ENCODE measurements at places on chromosomes 1 and 21. TPM values are rescaled to one million over a fixed set of nuclear protein-coding genes. Genes with fewer than 3 reads are reported as not detected.

The MROH9 gene
- not detected for total RNA-seq

The SPRR3 gene
- total RNA-seq = not detected

The SYPL2 gene
- total RNA-seq = 0.11 TPM

The LORICRIN gene
- total RNA-seq = not detected

The BGLAP gene
- 1.1 TPM for total RNA-seq

The STPG1 gene
- 7.1 TPM for total RNA-seq

The NIBAN1 gene
- total RNA-seq = 5.8 TPM

The APCS gene
- total RNA-seq = not detected

- ATAC-seq = no peak
Measured at GRCh38 chr1:1324084-1324523, 356 bp downstream of the INTS11 start.

GRCh38 chr1:22075718-22076117, 23.2 kb downstream of the CDC42 start:
- no peak for ATAC-seq

DNA sequence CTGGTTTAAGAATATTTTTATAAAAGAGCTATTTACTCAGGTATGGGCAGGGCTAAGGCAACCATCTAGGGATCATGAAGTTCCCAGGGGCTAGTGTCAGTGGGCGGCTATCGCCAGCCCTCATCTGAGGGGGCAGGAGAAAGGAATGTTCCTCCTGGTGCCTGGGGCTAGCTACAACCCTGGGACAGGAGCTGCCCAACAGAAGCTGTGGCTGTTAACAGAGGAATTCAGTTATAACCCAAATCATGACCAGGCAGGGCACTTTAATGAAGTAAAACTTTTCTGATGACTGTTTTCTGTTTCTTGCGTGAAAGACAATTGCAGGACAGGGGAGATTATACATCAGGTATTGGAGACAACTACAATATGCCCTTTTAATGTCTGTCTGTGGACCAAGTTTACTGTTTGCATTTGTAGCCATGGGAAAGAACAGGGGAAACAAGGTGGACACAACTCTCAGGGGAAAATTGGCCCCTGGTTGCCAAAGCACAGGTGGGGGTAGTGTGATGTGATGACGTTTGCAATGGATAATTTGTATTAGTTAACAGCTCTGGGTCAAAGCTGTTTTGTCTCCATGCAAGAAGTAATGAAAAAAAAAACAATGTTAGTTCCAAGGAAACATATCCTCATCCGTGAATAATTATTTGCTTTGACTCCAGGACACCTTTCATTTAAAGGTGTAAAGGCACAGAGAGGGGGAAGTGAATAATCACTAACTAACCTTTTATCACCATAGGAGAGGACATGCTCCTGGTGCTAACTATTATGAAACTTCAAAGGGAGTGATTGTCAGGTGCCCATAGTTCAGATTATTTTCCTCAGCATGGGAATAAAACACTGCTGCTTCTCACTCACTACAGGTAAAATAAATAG, 105.2 kb downstream of the TSEN15 start:
- ATAC-seq = no peak

DNA sequence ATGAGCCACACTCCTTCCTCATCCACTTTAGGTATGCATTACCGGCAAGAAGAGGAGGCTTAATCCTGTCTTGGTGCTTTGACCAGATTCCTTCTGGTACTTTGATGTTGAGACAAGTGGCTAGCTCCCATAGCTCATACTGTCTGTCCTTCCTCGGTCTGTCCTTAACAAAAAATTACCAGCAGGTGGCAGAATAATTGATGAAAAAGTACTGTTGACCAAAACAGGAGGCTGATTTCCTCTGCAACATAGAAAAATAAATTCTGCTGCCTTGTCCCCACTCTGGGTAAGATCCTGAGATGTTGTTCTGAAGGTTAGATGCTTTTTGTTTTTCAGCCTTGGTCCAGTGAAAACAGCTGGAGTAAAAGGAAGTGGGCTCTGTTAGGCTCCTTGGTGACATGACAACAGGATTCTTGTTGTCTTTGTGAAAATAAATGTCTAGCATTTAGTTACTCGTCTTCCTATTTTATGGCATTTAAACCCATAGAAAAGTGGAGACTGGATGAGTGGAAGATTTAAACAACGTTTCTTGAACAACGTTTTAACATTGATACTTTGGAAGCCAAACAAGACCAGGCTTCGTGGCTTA, 11.2 kb upstream of the HJV start:
- ATAC-seq = no peak

- no peak for ATAC-seq
Measured at GRCh38 chr1:102019530-102019929, 22.8 kb upstream of the OLFM3 start.

DNA sequence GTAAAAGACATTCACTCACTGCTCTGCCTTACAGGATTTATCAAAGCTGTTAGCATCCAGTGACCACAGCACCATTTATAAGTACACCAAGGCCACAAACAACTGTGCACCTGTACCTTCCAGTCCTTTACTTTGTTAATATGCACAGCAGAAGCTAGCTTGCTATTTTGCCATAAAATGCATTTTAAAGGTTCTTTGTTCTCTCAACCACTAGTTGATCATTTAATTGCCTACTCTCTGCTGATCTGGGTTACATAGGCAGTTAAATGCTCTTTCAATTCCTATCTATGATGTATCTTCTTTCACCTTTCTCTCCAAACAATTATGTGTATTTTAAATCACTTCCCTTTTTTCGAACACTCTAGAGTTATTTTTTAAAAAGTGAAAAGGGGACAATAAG, 126.4 kb downstream of the SIPA1L2 start:
- ATAC-seq = no peak

GRCh38 chr1:167905671-167906070, 8.3 kb downstream of the ADCY10 start:
- no peak for ATAC-seq

- no peak for ATAC-seq
Measured at GRCh38 chr1:204505674-204506200, 10.5 kb upstream of the MDM4 start.

DNA sequence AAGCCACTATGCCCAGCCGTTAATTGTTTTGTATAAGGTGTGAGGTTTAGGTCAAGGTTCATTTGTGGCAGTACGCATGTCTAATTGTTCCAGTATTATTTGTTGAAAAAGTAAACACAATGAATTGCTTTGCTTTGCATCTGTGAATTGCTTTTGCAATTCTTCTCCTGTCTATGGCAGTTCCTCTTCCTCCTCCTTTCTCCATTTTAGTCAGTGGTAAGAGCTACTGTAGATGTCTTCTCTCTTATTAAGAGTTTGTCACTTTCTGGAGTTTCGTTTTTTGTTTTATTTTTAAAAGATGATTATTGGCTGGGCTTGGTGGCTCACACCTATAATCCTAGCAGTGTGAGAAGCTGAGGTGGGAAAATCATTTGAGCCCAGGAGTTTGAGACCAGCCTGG, 29.2 kb downstream of the C1orf185 start:
- no peak for ATAC-seq

GRCh38 chr21:46650476-46651098, 15.1 kb downstream of the PRMT2 start:
- ATAC-seq = peak; percentile 75

DNA sequence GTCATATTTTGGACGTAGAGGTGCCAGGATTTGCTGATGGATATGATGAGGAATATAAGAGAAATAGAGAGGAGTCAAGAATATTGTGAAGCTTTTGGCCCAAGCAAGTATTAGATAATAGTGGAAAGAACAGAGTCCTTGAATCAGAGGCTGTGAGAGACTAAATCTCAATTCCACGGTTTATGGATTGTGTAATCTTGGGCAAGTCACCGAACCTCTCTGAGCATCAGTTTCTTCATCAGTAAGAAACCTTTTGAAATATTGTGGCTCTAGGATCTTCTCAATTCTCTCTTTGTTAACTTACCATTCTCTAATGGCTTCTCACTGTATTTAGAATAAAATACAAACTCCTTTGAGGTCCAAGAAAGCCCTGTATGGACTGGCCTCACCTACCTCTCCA, 77.6 kb downstream of the RPS6KA1 start:
- no peak for ATAC-seq

- ATAC-seq = no peak
Measured at GRCh38 chr1:1085171-1085841, 11.2 kb upstream of the RNF223 start.

GRCh38 chr1:206685769-206686477, 1.2 kb downstream of the MAPKAPK2 start:
- peak; percentile 57 for ATAC-seq

- peak; percentile 43 for ATAC-seq
Measured at GRCh38 chr1:230230948-230231773, 164.1 kb downstream of the GALNT2 start.

- no peak for ATAC-seq
Measured at GRCh38 chr1:234781241-234782065, 171.5 kb upstream of the IRF2BP2 start.

DNA sequence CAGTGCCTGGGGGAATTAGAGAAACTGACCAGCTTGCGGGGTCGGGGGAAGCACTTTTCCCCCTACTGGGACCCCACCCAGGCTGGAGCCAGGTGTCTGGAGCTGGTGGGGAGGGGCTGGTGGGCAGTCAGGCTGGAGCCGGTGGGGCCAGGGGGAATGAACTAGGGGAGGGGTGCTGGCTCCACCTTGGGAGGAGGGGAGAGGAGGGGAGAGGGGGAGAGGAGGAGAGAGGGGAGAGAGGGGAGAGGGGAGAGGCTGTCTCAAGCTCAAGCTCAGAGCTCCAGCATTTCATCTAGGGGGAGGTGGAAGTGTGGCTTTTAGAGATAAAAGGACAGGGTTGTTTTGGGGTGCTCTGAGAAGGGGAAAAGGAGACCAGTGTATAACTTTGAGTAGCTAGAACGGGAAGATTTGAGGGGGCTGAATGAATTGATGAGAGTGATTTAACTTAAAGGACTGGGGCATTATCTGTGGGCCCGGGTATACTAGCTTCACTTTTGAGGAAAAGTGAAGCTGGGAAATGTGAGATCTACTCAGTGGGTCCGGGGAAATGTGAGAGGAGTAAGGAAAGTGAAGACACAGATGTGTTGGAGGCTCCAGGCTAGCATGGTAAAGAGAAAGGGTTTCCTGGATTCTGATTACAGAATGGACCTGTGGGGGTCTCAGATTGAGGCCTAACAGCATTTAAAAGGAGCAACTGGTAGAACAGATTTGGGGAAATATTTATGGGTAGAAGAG, 2.8 kb downstream of the EFNA1 start:
- no peak for ATAC-seq

- no peak for ATAC-seq
Measured at GRCh38 chr1:59220356-59220755, 76.5 kb upstream of the FGGY start.

DNA sequence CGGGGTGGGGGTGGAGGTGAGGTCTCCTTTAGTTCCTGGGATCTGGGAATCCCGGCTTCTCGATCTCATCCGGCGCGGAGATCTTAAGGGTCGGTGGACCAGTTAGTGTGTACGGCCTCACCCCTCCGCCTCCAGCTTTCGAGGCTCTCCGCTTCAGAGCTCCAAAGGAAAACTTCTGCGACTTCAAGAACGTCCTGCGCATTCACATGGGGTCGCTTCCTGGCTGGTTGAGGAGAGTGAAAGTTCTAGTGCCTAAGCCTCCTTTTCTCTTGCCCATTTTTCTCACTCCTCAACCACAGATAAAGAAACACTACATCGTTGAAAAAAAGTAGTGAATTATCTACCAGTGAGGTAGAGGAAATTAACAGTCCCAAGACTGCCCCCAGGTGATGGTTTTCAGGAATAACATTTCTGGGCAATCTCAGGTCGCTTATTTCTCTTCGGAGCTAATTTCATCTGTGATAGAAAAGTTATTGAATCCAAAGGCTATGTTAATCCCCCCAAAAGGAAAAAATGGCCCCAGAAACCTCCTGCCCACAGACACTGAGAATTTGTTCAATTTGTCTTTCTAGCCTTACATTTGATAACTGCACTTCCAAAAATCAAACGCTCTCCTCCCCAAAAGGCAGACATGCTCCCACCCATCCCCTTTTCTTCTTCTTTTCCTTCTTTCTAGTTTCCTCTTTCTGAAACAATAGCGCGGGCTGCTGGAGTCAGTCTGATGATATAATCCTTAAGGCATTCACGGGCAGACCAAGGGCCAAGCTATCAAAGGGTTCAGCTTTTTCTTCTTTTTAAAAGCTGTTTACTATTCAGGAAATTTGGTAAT, 20.6 kb upstream of the TBX15 start:
- ATAC-seq = peak; percentile 67

DNA sequence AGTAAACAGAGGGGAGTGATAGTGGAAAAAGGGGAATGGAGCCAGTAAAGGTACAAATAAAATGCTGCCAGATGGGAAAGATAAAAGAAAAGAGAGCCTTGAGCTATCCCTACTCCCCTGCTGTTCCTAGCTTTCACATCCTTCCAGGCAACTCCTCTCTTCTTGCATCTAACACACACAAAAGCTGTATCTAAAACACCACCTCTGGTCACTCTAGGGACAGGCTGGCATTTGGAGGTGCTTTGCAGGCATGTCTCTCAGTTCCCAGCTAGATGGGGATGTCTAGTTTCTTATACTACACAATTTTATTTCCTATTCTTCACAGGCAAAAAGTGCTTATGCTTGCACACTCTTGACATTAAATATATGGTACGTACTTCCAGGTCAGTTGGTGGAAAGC, 185.1 kb upstream of the ST6GALNAC5 start:
- peak; percentile 88 for ATAC-seq

- ATAC-seq = peak; percentile 30
Measured at GRCh38 chr1:53663529-53664300, 75.2 kb downstream of the GLIS1 start.

DNA sequence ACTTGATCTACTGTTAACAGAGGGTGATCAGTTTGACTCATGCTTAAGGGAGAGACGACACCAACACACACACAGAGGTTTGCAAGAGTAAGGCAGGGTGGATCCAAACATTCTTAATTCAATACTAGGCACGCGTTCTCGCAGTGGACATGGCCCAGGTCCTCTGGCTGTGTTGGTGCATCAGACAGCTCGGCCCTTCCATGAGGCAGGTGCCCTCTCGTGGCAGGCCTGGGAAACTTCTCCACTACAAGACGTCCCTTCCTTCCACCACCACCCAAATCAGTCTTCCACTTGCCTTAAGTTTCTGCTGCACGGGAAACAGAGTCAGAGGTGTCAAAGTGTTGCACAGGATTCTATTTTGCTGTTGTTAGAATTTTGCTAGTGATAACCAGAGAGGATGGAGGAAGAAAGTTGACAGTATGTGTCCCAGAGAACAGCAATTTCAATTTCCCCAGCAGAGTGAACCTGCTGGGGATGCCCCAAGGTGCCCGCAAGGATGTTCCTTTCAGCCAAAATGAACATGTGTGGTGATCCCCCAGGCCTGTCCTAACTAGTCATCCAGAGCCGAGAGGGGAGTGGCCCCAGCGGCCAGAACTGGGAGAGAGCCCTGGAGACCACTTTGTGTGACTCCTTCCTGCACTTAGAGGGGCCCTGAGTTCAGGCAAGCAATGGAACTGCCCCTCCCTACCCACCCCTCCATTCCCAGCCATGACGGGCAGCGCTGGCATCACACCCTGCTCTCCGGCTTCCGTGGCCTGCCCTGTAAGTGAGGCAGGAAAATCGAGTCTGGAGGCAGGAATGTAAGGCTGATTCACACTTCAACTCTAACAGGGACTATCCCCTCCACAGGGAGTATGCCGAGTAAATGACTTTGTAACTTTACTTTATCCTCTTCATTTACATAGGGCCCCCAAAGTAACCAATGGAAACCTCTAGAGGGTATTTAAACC, 34.8 kb downstream of the MX1 start:
- ATAC-seq = peak; percentile 91

- ATAC-seq = peak; percentile 82
Measured at GRCh38 chr1:35707601-35708440, 10.9 kb downstream of the C1orf216 start.
